ENCODE measurements at places on chromosomes 4 and X. TPM values are rescaled to one million over a fixed set of nuclear protein-coding genes. Genes with fewer than 3 reads are reported as not detected.

Gene DRD5
- total RNA-seq = not detected

Gene CLDN22
- 0.54 TPM for total RNA-seq

Gene TEX11
- total RNA-seq = not detected

Gene FGFR3
- total RNA-seq = 9.1 TPM

- ATAC-seq = no peak
These were observed 14.7 kb downstream of the UNC5C start for GRCh38 chr4:95534032-95534431.

GRCh38 chr4:10106421-10107039 lies 10.1 kb downstream of the WDR1 start:
- ATAC-seq = peak; percentile 67

DNA sequence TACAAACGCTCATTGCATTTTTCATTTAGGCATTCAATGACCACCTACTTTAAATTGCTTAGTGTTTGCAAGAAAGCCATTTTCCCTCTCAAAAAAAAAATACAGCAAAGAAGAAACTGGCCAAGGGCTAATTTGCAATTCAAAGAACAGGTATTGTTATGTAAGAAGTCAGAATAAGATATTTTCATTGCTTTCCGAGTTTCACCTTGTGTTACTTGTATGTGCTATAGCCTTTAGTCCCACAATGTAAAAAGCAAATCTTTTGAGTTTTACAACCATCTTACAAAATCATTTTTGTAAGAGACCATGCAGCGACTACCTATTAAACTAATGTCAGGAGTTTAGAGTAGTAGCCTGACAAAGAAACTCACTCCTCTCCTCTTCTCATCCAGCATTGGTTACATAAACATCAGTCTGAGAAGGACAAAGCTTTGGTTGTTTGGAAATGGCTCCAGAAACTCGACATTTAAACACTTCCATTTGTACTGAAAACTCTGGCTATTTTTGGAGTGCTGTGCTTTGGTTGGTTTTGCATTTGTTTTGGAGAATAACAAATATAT lies 15.3 kb downstream of the TENM3 start:
- ATAC-seq = no peak

DNA sequence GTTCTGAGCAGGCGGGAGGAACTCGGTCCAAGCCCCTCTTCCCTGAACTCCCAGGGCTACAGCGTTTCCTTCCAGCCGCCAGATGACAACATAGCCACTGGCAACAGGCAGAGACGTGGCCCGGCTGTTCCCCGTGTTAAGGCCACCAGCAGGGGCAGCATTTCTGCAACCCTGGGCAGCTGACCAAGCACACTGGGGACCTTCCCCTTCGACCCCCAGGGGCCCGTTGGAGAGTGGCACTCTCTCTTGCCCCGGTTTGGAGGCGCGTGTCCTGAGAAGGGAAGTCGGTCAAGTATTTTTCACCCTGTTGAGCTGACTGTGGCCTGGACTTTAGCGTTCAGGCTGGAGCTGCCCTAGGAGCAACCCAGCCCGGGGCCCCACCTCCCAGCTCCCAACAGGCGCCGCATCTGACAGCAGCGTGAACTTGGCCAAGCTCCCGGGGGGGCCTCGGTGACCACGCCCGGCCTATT lies 37.6 kb downstream of the ZBTB49 start:
- no peak for ATAC-seq

GRCh38 chr4:176242764-176243347 lies 26.2 kb downstream of the ASB5 start:
- ATAC-seq = no peak

DNA sequence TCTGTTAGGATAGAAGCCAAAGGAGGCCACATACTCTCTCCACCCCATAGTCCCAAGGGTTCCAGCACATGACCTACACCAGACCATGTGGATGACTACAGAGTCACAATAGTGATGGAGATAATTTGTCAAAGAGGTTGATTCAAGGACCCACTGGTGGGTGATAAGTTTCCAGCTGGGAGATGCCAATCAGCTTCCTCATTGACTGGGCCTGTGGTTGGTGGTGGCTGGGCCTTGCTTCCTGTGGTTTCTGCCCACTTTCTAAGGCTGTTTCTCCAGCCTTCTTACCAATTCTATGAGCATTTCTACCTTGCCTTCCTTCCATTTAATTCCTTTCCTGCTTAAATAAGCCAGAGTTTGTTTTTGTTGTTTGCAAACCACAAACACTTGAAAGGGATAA lies 95.5 kb upstream of the CPEB2 start:
- no peak for ATAC-seq

DNA sequence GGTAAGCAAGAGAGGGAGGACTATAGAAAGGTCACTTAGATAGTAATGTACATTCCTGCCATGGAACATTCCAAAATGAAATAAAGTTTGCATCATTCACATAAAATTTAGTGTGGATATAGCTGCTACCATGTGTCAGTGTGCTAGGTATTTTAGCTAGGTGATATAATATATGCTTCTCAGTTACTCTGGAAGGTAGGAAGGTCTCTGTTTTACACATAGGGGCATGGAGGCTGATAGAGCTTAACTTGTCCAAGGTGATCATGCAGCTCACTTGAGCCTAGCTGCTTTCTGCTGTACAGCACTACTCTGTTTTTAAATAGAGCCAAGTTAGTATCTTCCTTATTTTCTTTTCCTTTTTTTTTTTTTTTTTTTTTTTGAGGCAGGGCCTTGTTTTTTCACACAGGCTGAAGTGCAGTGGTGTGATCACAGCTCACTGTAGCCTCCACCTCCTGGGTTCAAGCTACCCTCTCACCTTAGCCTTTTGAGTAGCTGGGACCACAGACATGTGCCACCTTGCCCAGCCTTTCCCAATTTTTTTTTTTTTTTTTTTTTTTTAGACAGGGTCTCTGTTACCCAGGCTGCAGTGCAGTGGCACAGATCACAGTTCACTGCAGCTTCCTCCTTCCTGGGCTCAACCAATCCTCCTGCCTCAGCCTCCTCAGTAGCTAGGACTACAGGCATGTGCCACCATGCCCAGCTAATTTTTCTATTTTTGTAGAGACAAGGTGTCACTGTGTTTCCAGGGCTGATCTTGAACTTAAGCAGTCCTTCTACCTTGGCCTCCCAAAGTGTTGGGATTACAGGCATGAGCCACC lies 10.4 kb downstream of the AFF1 start:
- no peak for ATAC-seq

DNA sequence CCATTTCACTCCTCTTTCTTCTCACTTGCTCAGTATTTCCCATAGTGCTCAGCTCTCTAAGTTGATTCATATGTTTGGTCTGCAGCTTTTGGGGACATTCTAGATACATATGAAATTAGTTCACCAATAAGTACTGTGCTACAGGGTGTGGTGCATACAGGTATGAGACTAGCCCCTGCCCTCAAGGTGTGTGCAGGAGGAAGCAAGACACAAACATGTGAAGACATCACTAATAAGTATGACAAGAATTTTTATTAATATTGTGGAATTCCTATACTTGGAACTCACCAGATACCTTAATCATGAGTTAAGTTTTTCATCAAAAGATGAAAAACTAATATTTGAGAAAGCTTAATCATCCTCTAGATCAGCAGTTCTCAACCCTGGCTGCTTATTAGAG lies 505.2 kb downstream of the ZNF674 start:
- ATAC-seq = no peak

GRCh38 chrX:41026702-41027078 lies 58.6 kb upstream of the USP9X start:
- no peak for ATAC-seq
